RPMI7951 (cell line): ENCODE measurements at places on chromosomes 3 and 15.

DNA sequence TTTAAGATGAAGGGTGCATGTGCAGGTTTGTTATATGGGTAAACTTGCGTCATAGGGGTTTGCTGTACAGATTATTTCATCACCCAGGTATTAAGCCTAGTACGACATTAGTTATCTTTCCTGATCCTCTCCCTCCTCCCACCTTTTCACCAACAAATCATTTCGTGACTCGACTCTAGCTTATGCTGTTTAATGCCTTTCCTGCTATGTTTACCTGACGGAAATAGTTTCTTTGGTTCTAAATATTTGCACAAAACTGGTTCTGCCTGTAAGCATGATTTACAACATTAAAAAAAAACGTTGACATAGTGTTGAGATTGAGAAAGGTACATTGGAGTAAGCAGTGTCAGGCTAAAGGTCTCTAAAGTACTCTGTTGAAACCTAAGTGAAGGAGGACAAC lies 2.4 kb downstream of the GNL3 start:
- no peak for DNase-seq

GRCh38 chr3:172364374-172365027 lies 83.8 kb downstream of the GHSR start:
- no peak for DNase-seq

GRCh38 chr3:111862415-111862814 lies 3.4 kb downstream of the PHLDB2 start:
- no peak for DNase-seq

- no peak for DNase-seq
Observed at GRCh38 chr15:43932907-43933306, 106.1 kb downstream of the WDR76 start.

- no peak for DNase-seq
Observed at GRCh38 chr3:22392859-22393258, 641.8 kb upstream of the ZNF385D start.

GRCh38 chr15:67760901-67761300 lies 64.4 kb upstream of the SKOR1 start:
- DNase-seq, result no peak

DNA sequence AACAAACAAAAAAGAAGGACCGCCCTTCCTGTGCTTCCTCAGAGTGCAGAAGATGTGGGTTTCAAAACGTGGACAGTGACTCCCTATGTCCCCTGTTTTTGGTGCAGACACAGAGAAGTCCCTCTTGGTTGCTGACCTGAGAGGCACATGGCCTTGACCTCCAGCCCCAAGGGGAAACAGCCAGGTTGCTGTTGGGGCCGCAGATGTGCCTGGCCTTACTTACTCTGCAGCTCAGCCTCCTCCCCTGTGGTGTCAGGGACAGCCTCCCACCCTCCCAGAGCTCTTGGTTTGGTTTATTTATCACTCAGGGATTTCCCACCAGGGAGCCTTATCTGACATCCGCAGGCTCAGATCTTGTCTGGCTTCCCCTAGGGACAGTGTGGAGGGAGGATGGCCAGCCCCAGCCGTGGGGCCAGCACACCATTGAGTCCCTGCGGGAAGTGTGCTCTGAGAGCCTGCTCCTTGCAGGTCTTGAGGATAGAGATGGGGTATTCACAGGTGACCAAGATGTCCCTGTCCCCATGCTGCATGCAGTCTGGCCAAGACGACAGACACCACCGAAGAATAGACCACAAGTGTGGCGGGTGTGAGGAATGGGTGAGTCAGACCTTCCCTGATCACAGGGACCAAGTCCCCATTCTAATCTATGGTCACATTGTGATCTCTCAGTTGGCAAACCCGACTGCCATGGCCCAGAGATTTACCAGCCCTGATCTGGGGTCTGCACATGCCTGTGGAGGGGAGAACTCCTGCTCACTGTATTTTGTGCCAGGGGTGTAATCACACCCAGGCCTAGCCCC lies 134.3 kb upstream of the ABHD17C start:
- DNase-seq, result no peak

- no peak for DNase-seq
Observed at GRCh38 chr3:128515-129172, 67.9 kb upstream of the CHL1 start.

DNA sequence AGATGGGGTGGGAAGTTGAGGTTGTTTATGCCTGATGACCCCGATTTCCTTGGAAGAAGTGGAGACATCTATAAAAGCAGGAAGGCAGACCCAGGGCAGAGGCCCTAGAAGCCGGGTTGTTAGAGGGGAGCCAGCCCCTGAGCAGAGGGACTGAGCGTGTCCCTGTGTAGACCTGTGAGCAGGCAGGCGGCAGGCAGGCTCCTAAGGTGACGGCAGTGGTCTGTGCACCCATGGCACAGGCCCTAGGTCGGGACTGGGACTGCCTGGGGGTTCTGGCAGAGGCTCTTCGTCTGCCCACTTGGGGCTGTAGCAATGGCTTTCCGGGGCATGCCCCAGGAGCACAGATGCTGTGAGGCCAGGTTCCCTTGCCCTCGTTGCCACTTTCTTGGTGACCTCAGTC lies 9.9 kb downstream of the SEMA4B start:
- no peak for DNase-seq

DNA sequence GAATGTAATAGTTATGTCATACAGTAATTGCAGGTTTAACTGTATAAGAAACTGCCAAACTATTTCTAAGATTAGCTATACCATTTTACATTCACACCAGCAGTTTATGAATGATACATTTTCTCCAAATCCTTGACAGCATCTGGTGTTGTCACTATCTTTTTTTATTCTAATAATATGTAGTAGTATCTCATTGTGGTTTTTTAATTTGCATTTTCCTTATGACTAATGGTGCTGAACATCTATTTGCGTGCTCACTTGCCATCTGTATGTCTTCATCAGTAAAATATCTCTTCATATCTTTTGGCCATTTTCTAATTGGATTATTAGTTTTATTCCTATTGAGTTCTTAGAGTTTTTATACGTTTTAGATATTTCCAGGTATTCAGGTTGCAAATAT lies 994.0 kb upstream of the SEMA6D start:
- no peak for DNase-seq

GRCh38 chr3:101963902-101964362 lies 114.6 kb downstream of the NFKBIZ start:
- peak; percentile 39 for DNase-seq

- no peak for DNase-seq
Observed at GRCh38 chr3:25834346-25834745, 44.5 kb downstream of the OXSM start.
